Osteoblast (primary cell): ENCODE measurements at places on chromosomes 2 and 18. TPM values are rescaled to one million over a fixed set of nuclear protein-coding genes. Genes with fewer than 3 reads are reported as not detected.

DNA sequence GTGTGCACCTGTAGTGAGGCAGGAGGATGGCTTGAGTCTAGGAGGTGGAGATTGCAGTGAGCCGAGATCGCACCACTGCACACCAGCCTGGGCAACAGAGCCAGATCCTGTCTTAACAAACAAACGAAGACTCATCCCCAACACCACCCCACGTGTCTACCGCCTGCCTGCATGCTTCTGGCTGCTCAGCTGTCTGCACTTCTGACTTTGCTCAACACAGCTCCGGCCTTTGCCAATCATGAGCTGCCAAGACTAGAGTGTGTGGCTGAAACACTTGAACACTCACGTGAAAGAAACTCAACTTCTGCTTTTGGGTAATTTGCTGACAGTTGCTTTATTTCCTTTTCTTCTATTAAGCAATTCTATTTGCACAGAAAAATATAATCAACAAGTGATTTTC lies 32.1 kb upstream of the SP3 start:
- H3K4me3 ChIP-seq = no peak overlapping the region
- no peaks in the 10 kb centered on the region for H3K36me3 ChIP-seq
- DNase-seq = no peak

GRCh38 chr2:74843433-74843832 lies 9.5 kb downstream of the HK2 start:
- H3K27me3 ChIP-seq = no peaks in the 10 kb centered on the region
- peaks cover 54% of the 10 kb centered on the region for H3K4me1 ChIP-seq
- peak overlapping the region; percentile 99 for H3K27ac ChIP-seq

DNA sequence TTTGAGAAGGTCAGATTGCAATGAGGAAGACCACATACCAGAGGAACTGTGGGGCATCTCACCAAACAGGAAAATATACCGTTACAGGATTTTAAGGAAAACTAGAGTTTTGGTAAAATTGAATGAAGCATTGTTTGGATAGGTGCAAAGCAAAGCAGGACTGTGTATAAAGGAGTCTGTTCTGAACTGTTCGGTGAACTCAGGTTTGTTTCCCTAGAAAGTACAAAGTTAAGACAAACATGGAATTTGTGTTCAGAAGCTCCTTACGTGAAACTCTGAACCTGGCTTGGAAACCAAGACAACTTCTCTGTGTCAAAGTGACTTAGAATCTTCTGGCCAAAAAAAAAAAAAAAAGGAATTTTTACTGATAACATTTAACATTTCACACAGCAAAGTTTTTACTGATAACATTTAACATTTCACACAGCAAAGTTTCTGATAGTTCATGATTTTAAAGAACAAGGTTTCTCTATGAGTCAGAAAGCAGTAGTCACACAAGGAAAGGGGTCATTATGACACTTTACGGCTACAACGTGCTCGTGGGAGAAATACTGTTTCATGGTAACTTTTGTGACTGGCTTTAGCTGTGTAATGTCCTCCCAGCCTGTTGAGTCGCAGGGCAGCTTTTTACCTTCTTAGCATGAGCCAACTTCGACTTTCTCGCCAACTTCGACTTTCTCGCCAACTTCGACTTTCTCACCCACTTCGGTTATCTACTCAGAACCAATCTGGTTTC lies 21.2 kb upstream of the TET3 start:
- no peaks in the 10 kb centered on the region for H3K4me1 ChIP-seq
- no peak overlapping the region for H3K27ac ChIP-seq
- H3K27me3 ChIP-seq = peaks cover 2% of the 10 kb centered on the region
- no peak for DNase-seq
- peaks cover 16% of the 10 kb centered on the region for H3K36me3 ChIP-seq
- no peak overlapping the region for H3K4me3 ChIP-seq

- no peaks in the 10 kb centered on the region for H3K36me3 ChIP-seq
- no peak overlapping the region for H3K4me3 ChIP-seq
- DNase-seq = peak; percentile 85
- H3K27me3 ChIP-seq = no peaks in the 10 kb centered on the region
Observed at GRCh38 chr2:113105047-113105785, 22.2 kb upstream of the IL1RN start.

DNA sequence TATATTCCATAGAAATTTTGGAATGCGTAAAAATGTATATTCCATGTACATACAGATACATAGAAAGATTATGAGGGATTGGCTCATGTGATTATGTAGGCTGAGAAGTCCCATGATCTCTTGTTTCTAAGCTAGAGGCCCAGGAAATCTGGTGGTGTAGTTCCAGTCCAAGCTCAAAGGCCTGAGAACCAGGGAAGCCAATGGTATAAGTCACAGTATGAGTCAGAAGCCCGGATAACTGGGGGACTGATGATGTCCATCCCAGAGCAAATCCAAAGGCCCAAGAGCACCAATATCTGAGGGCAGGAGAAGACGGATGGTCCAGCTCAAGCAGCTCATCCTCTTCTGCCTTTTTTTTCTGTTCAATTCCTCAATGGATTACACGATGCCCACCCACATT lies 385.0 kb upstream of the KLHL29 start:
- H3K27me3 ChIP-seq = no peaks in the 10 kb centered on the region
- no peaks in the 10 kb centered on the region for H3K36me3 ChIP-seq
- H3K27ac ChIP-seq = no peak overlapping the region
- no peak for DNase-seq

- H3K4me1 ChIP-seq = peaks cover 11% of the 10 kb centered on the region
- H3K36me3 ChIP-seq = peaks cover 8% of the 10 kb centered on the region
- DNase-seq = no peak
- H3K27ac ChIP-seq = no peak overlapping the region
Observed at GRCh38 chr2:101781791-101782426, 84.4 kb downstream of the MAP4K4 start.

DNA sequence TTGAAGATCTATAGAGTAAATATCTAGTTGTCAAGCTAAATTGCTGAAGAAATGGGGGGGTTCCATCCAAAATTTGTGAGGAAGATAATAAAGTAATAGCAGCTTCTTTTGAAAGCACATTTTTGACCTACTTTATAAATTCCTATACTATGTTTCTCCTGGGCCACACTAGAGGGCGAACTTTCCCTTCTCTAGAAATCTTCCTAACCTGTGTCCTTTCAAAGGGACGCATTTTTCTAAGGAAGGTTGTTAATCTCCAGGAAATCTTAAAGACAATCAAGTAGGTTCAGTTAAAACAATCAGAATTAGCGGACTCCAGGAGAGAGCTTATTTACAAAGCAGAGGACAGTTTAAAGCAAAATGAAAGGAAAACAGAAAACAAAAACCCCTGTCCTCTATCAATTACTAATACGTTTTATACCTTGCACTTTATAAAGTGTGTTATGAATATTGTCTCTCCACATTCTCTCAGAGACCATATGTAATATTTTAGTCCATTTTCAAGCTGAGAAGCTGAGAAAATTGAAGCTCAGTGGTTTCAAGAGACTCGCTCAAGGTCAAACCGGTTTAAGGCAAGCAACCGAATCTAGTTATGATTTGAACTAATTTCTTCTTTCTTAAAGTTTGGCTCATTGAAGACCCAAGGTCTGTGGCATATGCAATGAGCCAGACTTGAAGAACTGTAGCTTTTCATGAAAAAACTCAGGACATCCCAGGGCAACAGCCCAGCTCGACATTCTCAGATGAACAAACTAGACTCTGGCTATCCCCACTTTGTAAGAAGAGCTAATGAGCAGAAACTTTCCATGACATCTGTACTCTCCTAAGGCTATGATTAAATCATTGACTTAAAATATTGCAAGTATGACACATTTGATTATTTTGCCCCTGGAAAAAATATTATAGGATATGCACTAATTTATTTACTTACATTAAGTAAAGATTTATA lies 273.6 kb downstream of the PAX3 start:
- H3K4me1 ChIP-seq = no peaks in the 10 kb centered on the region
- H3K27ac ChIP-seq = no peak overlapping the region
- DNase-seq = no peak
- H3K4me3 ChIP-seq = no peak overlapping the region

GRCh38 chr2:218063896-218064295 lies 5.2 kb upstream of the RUFY4 start:
- no peak overlapping the region for H3K4me3 ChIP-seq
- H3K4me1 ChIP-seq = no peaks in the 10 kb centered on the region
- DNase-seq = no peak
- peaks cover 35% of the 10 kb centered on the region for H3K27me3 ChIP-seq
- H3K36me3 ChIP-seq = no peaks in the 10 kb centered on the region

GRCh38 chr2:12097859-12098258 lies 351.4 kb downstream of the LPIN1 start:
- H3K4me1 ChIP-seq = no peaks in the 10 kb centered on the region
- no peak for DNase-seq
- no peak overlapping the region for H3K27ac ChIP-seq

DNA sequence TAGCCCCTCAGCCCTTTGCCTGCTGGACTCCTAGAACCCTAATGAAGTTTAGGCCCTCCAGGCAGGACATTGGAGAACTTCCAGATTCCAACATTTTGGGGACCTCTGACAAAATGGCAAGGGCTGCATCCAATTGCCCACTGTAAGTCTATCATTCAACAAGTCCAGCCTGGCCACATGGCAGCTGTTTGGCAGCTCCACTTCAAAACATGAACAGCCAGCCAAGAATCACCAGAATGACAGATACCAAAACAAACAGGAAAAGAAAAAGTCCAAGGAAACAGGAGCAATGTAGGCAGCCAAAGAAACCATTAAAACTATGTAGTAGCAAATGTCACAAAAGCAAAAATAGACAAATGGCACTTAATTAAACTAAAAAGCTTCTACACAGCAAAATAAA lies 25.5 kb downstream of the SLC4A5 start:
- H3K27ac ChIP-seq = no peak overlapping the region
- no peaks in the 10 kb centered on the region for H3K4me1 ChIP-seq
- H3K4me3 ChIP-seq = no peak overlapping the region
- no peaks in the 10 kb centered on the region for H3K36me3 ChIP-seq
- H3K27me3 ChIP-seq = no peaks in the 10 kb centered on the region

- H3K4me3 ChIP-seq = no peak overlapping the region
- no peak overlapping the region for H3K27ac ChIP-seq
- no peak for DNase-seq
Observed at GRCh38 chr2:165582863-165583506, 113.5 kb downstream of the CSRNP3 start.

GRCh38 chr2:144170179-144170578 lies 349.7 kb downstream of the ZEB2 start:
- no peak overlapping the region for H3K27ac ChIP-seq
- H3K36me3 ChIP-seq = no peaks in the 10 kb centered on the region
- DNase-seq = no peak

- peaks cover 26% of the 10 kb centered on the region for H3K27me3 ChIP-seq
- no peaks in the 10 kb centered on the region for H3K4me1 ChIP-seq
- no peak overlapping the region for H3K27ac ChIP-seq
- no peak overlapping the region for H3K4me3 ChIP-seq
- DNase-seq = peak; percentile 36
Observed at GRCh38 chr2:96985181-96985945, 1.0 kb downstream of the FAM178B start.

- H3K4me1 ChIP-seq = no peaks in the 10 kb centered on the region
- no peak for DNase-seq
- no peaks in the 10 kb centered on the region for H3K36me3 ChIP-seq
- H3K27ac ChIP-seq = no peak overlapping the region
Observed at GRCh38 chr18:26215247-26215970, 10.8 kb upstream of the TAF4B start.

DNA sequence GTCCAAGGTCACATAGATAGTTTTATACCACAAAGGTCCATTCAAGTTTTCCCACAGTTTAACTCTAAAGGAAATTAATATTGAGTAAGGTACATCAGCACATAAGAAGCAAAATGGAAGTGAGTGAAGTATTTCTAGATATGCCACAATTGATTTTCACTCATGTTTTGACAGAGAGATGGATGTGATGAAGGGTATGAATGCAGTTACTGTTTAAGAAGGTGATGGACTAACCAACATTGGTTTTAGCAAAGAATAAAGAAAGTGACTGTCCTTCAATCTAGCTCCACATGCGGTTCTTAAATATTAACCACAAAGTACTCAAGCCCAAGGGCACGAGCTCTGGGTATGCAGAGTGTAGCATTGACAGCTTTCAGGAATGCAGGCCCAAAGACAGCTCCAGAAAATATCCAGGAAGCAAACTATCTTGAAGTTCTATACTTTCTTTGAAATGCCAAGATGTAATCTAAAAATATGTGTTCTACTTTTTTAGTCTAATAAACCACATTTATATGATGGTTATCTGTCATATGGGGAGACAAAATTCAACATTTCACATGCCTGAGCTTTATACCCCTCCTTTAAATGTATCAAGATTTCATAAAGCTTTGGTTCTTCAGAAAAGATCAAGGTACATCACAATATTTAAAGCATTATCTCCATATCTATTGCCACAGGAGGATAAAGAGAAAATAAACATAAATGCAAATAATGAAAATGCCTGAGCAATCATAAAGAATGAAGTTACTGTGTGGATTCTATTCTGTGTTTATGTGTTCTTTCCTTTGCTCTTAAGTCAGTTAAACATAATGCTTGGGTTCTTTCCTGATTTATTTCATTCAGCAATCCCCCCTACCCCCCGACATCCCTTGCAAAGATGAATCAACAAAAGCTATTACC lies 6.7 kb upstream of the SCN1A start:
- peaks cover 27% of the 10 kb centered on the region for H3K27me3 ChIP-seq
- no peak overlapping the region for H3K4me3 ChIP-seq
- DNase-seq = no peak
- no peaks in the 10 kb centered on the region for H3K4me1 ChIP-seq
- no peaks in the 10 kb centered on the region for H3K36me3 ChIP-seq
- H3K27ac ChIP-seq = no peak overlapping the region

GRCh38 chr18:58566556-58567292 lies 62.2 kb downstream of the ALPK2 start:
- H3K27ac ChIP-seq = peak overlapping the region; percentile 85
- no peaks in the 10 kb centered on the region for H3K27me3 ChIP-seq
- H3K4me1 ChIP-seq = peaks cover 25% of the 10 kb centered on the region
- no peak for DNase-seq
- H3K4me3 ChIP-seq = no peak overlapping the region
- H3K36me3 ChIP-seq = peaks cover 7% of the 10 kb centered on the region

- DNase-seq = peak; percentile 76
- no peaks in the 10 kb centered on the region for H3K36me3 ChIP-seq
- H3K27ac ChIP-seq = no peak overlapping the region
- no peaks in the 10 kb centered on the region for H3K4me1 ChIP-seq
- no peak overlapping the region for H3K4me3 ChIP-seq
Observed at GRCh38 chr2:112021781-112022231, 33.3 kb upstream of the TMEM87B start.

- DNase-seq = no peak
- H3K4me1 ChIP-seq = peaks cover 65% of the 10 kb centered on the region
- H3K27ac ChIP-seq = peak overlapping the region; percentile 100
- H3K4me3 ChIP-seq = no peak overlapping the region
- no peaks in the 10 kb centered on the region for H3K36me3 ChIP-seq
Observed at GRCh38 chr2:237431837-237432236, 17.9 kb upstream of the COL6A3 start.

- H3K4me1 ChIP-seq = peaks cover 2% of the 10 kb centered on the region
- no peaks in the 10 kb centered on the region for H3K36me3 ChIP-seq
- DNase-seq = no peak
- no peak overlapping the region for H3K27ac ChIP-seq
- no peak overlapping the region for H3K4me3 ChIP-seq
Observed at GRCh38 chr2:112026509-112026908, 28.6 kb upstream of the TMEM87B start.

Gene KLHL14
- not detected in 2 replicates for total RNA-seq

Gene KLHL30
- total RNA-seq = under 0.01 TPM in 2 replicates

Gene FOXD4L1
- under 0.01 and 0.29 TPM in 2 replicates for total RNA-seq

Gene CCDC150
- total RNA-seq = 5.8 and 8.5 TPM in 2 replicates

Gene MC4R
- under 0.01 TPM in 1 of 2 replicates, not detected in the other for total RNA-seq

Gene REG3G
- total RNA-seq = not detected in 2 replicates

Gene CXCR4
- total RNA-seq = under 0.01 TPM in 2 replicates

Gene DSG2
- total RNA-seq = 9.0 and 21.2 TPM in 2 replicates

Gene TMEM163
- under 0.01 TPM in 1 of 2 replicates, not detected in the other for total RNA-seq

Gene ZSWIM2
- total RNA-seq = 0.29 TPM in 1 of 2 replicates, not detected in the other

Gene CFAP65
- not detected in 2 replicates for total RNA-seq

Gene ILKAP
- total RNA-seq = 24.2 and 24.5 TPM in 2 replicates

Gene TMEM37
- 1.1 and 1.2 TPM in 2 replicates for total RNA-seq

Gene QPCT
- 25.0 and 25.7 TPM in 2 replicates for total RNA-seq

Gene EMILIN2
- 4.3 and 5.0 TPM in 2 replicates for total RNA-seq
